ENCODE measurements at places on chromosomes 5 and 9. TPM values are rescaled to one million over a fixed set of nuclear protein-coding genes. Genes with fewer than 3 reads are reported as not detected.

The PPP3R2 gene
- not detected for total RNA-seq

GRCh38 chr9:99787556-99787955, 34.1 kb upstream of the NR4A3 start:
- no peak for DNase-seq

GRCh38 chr5:86170194-86170593, 447.5 kb upstream of the COX7C start:
- DNase-seq: no peak

DNA sequence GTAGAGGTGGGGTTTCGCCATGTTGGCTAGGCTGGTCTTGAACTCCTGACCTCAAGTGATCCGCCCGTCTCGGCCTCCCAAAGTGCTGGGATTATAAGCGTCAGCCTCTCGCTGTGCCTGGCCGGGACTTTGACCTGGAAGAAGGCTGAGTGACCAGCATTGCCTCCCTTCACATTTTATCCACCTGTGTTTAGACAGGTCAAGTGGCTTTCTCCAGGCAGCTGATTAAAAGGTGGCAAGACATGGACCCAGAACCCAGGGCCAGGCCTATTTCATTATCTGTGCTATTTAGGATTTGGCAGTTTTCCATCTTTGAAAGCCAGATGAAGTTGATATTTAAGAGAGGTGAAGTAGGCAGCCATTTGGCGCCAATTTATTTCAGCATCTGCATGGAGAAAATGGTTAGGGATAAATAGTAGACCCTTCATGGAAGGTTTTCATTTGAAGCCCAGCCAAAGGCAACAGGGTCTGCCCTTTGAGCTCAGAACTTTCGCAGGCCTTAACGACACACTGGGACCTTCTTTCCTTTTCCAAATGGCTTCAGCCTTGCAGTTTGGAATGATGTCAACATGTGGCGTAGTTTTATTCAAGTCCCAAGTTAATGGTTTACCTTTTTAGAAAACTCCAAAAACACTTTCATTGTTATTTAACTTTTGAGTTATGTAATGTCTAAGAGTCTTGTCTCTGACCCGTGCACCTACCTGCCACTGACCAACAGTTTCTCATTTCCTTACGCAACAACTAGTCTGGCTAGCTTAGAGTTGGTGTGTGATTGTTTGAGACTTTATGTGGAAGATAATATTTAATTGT, 8.4 kb downstream of the DAPK1 start:
- no peak for DNase-seq

DNA sequence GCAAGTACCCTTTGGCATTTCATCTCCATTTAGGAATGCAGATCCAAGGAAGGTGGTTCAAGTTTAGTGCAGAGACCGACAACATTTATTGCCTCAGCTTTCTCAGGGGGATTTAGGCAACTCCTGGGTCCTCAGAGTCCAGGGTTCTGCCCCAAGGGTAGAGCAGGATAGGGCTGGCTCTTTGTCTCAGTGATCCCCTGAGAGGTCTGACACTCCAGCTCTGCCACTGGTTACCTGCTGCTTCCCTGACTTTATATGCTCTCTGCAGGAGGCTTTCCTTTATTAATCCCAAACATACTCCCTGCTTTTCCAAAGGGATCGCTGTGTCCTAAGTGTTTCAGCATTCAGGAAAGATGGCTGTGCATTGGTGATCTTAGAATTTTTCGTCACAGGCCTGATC, 37.2 kb downstream of the TRPC7 start:
- DNase-seq: no peak

GRCh38 chr5:68191083-68191791, 24.3 kb upstream of the PIK3R1 start:
- DNase-seq: no peak

GRCh38 chr9:137186385-137186784, 2.0 kb downstream of the ANAPC2 start:
- no peak for DNase-seq

GRCh38 chr5:1800472-1801221, 560 bp upstream of the NDUFS6 start:
- peak; percentile 14 for DNase-seq

Measured in mucosa of gallbladder (tissue), 1 donor.